ENCODE measurements at places on chromosomes 4 and X.

DNA sequence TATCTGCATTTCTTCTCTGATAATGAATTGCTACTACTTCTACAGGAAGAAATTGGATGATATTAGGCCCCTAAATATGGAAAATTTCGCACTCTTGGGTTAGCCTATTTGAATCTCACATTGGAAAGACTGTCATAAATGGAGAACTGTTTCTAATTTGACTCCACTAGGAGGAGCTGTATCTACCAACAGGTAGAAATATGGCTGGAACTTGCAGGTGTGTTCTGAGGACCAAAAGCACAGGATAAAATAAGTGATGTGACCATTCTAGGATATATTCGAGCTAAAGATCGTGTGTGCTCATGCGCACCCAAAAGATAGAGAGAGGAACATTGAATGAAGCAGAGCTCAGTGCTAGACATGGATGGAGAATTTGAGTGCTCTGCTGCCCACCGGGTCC, 4.8 kb upstream of the NKAP start:
- no peak for ATAC-seq

DNA sequence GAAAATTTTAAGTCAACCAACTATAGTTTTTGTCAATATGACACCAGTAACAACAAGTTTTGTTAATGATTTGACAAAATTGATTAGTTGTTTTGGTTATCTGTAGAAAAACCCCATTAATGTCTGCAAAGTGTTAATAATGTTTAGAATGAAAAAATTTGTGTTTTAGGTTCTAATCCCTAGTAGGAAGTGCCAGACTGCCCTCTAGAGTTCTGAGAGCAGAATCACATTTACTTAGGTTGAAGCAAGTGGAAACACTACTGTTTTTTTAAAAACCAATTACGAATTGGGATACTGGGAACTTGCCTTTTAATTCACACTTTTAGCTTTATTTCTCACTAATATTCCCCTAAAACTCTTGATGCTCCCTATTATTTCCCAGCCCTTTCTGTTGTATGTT, 101.1 kb upstream of the CYLC1 start:
- no peak for ATAC-seq

DNA sequence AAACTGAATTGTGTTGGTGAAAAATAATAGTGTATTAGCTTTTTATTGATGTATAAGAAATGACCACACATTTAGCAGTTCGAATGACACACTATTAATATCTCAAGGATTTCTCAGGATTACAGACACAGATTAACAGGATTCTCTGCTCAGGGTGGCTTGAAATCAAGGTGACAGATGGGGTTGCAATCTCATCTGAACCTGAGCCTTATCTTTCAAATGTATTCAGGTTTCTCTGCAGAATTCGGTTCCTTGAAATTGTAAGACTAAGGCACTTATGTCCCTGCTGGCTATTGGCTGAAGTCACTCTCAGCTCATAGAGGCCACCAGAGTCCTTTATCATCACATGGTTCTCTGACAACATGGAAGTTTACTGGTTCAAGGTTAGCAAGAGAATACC, 1780.1 kb downstream of the ARAP2 start:
- ATAC-seq = no peak

- no peak for ATAC-seq
Observed at GRCh38 chr4:10336471-10336870, 120.8 kb downstream of the ZNF518B start.

- no peak for ATAC-seq
Observed at GRCh38 chr4:134687646-134688628, 486.3 kb upstream of the PABPC4L start.

DNA sequence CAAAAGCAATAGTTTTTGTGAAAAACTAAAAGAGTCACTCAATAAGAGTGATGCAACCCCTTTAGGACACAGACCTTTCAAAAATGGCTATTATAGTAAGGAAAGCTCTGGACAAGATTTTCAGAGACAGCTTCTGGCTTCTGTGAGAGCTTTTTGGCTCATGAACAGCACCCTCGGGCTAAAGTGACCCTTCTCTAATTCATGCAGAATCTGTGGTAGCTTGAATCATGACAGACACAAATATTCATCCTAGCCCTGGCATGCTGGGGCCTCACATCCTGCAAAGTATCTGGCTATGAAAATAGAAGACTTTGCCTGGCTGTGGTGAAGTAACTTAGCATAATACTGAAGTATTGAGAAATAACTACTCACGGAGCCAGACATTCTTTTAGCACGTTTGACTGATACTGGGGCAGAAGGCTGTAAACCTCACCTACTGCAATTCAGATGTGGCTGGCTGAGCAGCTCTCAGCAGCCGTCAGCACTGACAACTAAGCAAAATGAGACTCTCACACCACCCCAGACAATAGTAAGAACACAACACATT, 327.3 kb downstream of the MAPK10 start:
- no peak for ATAC-seq

DNA sequence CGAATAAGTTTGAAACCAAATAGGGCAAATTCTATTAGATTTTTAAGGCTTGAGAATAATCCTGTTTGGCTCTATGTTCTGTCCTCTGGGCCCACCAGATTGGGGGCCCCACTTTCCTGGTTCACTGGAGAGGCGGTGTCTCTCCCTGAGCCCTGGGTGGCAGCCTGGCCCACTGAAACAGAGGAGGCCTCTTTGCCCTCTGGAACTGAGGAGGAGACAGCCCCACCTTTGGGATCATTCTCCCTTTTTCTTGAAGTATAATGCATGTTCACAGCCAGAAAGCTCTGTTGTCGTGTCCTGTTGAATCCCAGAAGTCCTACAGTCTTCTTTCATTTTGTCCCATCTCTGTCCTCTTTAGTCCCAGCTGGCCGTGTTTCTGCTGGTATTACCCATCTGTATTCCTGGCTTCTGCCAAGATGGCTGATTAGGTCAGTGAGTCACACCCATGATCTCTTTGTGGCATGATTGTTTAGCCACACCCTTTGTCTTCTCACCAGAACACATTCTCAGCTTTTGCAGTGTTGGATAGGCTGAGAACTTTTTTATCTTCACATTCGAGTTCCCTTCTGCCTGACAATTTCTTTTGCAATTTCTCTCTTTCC, 8.1 kb upstream of the TBC1D25 start:
- peak; percentile 88 for ATAC-seq
